ENCODE measurements at places on chromosomes 2 and 18.

DNA sequence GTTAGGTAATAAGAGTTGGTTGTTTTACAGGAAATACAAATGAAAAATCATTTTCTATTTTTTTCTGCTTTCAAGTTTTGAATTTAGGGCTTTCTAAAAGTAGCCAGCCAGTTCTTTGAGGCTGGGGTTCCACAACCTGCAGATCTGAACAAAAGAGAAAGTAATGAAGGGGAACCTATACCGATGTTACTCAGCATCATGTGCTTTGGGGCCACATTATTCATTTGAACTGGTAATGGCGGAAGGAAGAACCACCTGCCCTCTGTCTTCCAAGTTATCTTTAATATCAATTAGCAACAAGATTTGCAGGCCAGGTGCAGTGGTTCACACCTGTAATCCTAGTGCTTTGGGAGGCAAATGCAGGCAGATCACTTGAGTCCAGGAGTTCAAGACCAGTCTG, 12.9 kb upstream of the MRO start:
- no peak for DNase-seq

DNA sequence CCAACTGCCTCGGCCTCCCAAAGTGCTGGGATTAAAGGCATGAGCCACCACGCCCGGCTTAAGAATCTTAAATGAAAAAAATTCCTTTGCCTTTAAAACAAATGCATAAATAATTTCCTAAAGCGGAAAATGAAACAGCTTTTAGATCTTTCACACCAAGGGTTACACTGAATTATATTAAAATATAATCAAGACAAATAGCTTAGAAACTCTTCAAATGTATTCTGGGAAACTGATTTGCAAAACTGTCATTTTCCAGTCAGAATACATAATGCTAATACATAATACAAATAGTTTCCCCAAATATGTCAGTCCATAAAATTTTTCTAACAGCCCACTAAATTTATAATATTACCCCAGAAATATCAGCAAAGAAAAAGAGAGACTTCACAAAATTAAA, 68.3 kb upstream of the PGAP1 start:
- DNase-seq, result no peak

- no peak for DNase-seq
These were observed 60.9 kb downstream of the HDAC4 start for GRCh38 chr2:239339726-239340601.

GRCh38 chr2:19818543-19818942, 83.2 kb downstream of the TTC32 start:
- DNase-seq, result no peak

DNA sequence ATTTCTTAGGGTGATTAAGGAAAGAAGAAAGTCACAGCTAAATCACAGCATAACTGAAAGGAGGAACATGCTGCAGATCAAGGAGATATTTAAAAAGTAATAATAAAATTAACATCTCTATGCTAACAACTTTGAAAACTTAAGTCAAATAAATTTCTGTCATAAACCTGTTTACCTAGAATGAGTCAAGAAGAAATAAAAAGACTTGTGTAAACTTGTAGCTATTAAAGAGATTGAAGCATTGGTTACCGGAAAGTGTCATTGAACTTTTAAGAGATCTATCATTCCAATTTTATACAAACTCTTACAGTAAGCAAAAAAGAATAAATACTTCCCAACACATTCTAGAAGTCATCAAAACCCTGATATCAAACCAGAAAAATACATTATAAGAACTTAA, 520.1 kb upstream of the SYT4 start:
- no peak for DNase-seq

- DNase-seq, result no peak
These were observed 617.7 kb upstream of the CDH2 start for GRCh38 chr18:28794459-28795245.

DNA sequence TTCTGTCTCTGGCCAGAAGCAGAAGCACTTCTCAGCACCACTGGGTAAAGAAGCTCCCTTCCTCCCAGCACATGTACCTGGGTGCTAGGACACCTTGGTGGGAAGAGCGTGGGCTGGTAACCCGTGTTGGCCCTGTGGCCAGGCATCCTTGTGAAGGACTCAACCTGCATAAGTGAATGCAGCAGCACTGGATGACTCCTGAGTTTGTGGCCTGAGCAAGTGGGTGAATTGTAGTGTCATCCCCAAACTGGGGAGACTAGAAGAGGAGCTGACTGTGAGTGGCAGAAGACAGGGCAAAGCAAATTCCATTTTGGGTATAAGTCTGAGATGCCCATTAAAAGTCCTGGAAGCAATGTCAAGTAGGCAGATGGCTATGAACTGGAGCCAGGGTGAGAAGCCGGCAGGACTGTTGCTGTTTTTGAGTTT, 63.4 kb downstream of the STAT1 start:
- DNase-seq, result no peak

DNA sequence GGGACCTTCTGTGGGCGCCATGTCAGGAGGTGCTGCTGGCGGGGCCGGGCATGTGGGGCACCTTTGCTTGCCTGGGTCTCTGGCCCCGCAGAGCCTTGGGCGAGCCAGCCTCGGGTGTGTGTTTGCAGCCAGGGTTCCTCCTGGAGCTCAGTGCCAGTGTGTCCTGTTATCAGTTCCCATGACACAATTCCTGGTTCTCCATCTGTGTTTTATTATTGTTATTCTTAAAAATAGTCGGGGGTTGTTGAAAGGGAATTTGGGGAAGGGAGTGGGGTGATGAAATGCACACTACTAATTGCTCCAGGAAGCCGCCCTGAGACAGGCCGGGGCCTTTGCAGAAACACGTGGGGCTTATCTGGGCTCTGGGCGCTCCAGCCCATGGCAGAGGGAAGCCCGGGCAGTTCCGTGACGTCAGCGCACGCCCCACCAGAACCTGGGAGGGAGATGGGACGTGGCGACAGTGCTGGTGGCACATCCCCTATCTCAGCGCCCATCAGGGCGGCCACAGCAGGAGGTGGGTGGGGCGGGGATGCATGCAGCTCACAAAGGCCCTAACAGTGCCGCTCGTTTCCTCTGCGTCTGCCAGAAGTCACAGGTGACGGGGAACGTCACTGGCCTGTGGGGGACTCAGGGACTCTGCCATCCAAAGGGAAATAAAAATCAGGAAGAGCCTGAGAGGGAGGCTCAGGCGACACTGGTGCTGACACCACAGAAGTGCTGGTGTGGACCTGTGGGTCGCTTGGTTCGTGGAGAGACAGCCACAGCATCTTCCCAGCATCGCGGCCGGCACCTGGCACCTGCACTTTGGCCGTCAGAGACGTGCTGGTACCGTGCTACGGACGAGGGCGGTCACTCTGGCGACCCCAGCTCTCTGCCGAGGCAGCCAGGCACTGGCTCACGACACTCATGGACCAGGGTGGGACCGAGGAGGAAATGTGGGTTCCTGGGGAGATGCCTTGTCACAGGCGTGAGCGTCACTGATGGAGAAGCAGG, 131.0 kb downstream of the NFATC1 start:
- no peak for DNase-seq

DNA sequence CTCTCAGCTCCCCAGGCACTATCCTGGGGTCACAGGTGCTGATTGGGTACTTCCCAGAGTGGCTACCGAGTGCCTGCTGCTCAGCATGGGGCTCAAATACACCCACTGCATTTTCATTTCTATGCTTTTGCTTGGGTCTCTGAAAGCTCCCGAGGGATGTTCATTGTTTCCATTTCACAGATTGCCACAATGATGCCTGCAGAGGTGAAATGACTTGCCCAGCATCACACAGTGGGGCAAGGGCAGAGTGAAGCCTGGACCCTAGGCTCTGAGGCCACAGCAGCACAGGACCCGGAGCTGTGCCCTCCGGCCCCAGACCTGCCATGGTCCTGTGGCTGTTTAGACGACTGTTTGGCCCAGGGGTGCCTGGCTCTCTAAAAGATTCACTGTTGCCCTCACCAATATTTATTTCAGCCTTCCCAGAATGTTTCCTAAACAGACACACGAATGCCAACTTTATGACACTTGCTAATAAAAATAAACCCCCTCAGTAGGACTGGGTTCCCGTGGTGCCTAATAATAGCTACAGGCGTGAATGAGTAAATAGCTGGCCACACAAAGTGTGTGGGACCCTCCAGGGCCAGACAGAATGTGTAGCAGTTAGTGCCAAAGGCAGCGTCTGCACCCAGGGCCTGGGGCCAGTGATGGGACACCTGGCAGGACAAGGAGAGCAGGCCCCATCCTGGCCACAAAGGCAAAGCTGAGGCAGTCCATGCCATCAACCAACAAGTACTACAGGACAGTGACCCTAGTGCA, 11.5 kb upstream of the ST8SIA5 start:
- no peak for DNase-seq

DNA sequence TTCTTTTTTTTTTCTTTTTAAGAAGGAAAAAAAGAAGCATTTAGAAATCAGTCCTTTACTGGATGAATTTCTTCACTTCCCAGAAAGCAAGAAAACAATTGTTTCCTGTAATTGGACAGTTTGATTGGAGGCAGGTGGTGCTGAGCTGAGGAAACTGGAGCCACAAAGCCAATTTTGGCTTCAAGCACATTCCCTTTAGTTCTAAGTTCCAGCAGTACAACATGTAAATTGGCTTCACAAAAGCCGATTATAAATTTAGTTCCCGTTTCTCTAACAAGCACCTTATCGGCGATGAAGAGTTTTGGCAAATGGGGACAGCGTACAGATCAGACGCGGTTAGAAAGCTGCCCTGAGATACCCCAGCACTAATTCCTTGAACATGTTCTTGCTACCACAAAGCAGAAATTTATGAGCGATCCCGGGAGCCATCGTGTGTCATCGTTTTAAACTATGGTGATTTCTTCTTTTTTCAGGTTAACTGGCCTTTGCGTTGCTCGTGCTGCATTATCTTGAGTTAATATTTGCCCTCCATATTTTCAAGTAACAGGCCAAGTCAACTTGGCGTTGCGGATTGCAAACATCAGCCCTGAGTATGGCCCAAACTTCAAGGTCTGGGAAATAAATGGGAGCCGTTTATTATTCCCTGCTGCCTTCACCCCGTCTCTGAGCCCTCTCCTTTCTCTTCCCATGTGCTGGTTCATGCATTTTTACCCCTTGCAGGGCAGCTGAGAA, 190.4 kb upstream of the ID2 start:
- no peak for DNase-seq

GRCh38 chr2:24421668-24422067, 61.3 kb upstream of the ITSN2 start:
- peak; percentile 12 for DNase-seq

GRCh38 chr2:232416521-232417470, 10.2 kb downstream of the ALPG start:
- DNase-seq, result no peak

DNA sequence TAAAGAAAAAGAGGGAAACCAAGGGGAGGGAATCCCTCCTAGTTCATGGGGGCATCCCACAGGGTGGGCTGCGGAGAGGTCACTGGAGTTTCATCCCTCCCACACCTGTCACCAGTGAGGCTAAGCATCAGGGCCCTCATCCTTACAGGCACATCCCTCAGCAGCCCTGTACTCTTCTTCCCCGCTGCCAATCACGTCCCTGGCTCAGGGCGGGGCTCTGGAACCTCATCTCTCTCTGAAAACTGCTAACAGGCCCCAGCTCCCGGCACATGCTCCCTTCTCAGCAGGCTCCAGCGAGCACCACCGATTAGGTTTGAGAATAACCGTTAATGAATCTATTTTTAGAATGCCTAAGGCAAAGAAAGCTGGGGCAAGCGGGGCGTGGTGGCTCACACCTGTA, 13.0 kb downstream of the UXS1 start:
- no peak for DNase-seq

DNA sequence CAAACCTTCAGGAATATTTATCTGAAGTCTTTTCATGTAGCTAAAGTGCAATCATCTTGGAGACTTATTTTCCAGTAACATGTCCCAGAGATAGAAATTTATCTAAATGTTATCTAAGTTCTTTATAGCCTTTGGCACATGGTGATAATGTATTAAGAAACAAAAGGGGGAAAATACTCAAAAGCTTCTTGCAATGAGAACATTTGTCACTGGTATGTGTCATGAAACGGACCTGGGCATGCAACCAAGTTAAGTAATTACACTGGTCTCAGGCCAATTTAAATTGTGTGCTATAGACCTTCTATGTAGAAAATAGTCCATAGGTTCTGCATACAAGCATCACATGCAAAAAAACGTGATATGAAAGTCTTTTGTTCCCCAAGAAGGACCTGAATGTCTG, 136.2 kb downstream of the SLC8A1 start:
- no peak for DNase-seq

DNA sequence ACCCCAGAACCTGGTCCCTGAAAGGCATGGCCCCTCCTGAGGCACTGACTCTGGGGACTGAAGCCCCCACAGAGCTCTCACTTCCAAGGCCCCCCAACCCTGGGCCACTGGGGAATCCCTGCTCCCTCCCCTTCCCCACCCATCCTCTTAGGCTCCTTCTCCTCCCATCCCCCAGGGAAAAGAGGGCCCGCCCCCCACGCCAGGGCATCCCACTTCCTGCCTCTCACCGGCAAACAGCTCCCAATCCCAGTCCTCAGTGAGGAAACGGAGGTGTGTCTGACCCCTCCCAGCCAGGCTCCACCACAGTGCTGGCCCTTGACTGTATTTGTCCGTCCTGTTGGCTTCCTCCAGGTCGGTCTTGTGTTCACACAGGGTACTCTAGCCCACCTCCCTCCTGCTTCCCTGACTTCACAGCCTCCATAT, 35.0 kb upstream of the PTMA start:
- peak; percentile 96 for DNase-seq

DNA sequence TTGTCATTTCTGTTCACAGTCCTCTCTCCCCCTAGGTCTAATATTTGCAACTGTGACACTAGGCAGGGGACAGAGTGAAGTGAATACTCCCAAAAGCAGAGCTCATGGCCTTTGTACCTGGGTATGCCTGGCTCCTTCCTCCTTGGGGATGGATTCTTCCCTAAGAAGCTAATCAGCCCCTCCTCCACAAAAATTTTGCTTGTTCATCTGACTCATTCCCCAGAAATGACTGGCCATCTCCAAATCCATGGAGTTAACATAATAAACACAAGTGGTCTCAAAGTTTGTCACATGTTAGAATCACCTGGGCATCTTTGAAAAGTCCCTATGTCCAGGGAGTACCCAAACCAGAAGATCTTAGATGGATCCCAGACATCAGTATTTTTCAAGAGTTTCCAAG, 65.3 kb downstream of the SUCLG1 start:
- no peak for DNase-seq

DNA sequence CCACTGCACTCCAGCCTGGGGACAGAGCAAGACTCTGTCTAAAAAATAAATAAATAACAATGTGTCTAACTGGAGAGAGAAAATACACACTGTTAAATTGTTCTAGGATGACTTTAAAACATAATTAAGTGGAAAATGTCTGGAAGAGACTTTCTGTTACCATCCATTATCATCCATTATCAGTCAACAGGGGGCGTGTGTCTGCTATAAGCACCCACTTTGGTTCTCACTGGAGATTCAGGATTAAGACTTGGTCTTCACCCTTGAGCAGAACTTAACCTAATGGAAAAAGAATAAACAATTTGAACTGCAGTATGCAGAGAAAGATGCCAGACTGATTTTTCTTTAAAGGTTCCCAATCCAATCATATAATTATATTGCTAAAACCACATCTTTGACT, 999.8 kb upstream of the GYPC start:
- no peak for DNase-seq

DNA sequence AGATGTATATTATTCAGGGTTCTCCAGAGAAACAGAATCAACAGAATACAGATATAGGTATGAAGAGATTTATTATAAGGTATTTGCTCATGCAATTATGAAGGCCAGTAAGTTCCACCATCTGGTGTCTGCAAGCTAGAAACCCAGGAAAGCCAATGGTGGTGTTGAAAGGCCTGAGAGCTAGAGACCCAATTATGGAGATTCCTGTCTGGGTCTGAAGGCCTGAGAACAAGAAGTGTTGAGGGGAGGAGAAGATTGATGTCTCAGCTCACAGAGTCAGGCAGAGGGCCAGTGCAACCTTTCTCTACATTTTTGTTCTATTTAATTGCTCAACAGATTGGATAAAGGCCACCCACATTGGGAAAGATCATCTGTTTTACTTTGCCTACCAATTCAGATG, 524.2 kb upstream of the CRIM1 start:
- no peak for DNase-seq
